ENCODE measurements at places on chromosomes 12 and 14. TPM values are rescaled to one million over a fixed set of nuclear protein-coding genes. Genes with fewer than 3 reads are reported as not detected.

- no peak for DNase-seq
Observed at GRCh38 chr14:35512765-35513164, 21.2 kb upstream of the INSM2 start.

DNA sequence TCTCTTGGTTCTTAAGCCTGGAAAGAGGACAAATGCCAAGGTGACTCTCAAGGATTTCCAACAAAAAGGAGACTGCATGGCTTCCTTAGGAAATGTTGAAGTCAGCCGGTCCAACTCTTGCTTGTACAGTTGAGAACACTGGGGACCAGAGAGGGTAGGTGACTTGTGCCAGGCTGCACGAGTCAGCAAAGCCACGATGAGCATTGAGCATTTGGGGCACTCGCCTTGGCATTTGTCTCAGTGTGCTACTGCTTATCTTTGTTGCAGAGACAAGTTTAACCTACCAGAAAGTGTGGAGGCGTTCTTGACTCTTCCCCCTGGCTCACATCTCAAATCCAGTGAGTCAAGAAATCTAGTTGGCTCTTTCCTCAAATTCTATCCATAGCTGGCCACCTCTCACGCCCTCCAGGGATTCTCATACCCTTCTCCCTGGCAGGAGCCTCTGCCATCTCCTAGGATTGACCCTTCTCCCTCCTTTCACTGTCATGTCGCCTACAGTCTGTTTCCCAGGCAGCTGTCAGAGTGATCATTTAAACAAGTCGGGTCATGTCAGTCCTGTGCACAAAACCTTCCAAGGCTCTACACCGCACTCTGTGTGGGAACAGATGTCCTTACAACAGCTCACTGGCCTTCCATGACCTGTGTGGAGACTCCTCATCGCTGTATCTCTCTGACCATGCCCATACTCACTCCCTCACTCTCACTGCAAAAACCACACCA, 17.2 kb upstream of the KRT83 start:
- DNase-seq = no peak

The HOXC4 gene
- total RNA-seq = not detected

DNA sequence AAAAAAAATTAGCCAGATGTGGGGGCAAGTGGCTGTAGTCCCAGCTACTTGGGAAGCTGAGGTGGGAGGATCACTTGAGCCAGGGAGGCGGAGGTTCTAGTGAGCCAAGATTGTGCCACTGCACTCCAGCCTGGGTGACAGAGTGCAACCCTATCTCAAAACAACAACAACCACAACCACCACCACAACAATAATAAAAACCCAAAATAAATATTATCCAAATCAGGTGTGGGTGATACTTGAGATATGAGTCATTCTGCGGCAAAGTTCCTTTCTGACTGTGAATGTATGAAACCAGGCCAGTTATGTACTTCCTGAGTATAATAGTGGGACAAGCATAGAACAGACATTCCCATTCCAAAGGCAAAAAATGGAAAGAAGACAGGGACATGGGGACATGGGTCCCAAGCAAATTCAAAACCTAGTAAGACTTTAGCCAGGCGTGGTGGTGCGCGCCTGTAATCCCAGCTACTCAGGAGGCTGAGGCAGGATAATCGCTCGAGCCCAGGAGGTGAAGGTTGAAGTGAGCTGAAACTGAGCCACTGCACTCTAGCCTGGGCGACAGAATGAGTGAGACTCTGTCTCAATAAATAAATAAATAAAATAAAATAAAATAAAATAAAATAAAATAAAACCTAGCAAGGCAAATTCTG, 9.7 kb upstream of the ERC1 start:
- no peak for DNase-seq

The GSC gene
- total RNA-seq = not detected

GRCh38 chr12:31238764-31239387, 87.1 kb downstream of the SINHCAF start:
- DNase-seq = no peak

DNA sequence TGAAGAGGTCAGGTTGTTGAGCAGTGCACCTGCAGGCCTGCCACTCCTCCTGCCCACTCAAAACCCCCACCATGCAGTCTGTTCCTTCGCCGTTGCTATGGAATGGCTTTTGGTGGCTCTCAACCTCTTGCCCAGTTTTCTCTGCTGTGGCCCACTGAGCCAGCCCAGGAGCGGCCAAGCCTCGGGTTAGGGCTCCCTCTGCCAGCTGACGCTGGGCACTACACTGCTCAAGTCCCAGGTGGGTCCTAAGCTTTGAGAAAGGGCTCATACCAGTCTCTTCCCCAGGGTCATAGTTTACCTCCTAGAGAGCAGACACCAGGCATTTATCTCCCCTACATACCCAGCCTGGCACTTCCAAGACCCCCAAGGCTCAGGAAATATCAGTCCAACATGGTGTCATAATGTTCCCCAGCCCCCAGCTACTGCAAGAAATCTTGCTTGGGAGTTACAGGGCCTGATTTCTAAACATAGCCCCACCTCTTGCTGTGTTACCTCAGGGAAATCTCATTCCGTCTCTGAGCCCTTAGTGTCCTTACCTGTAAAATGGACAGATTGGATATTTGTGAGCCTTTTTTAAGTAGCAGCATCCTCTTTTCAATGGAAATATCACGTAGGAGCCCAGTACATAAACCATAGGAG, 59.4 kb downstream of the TSPAN11 start:
- peak; percentile 74 for DNase-seq

- DNase-seq = no peak
Observed at GRCh38 chr12:5694759-5695409, 250.2 kb downstream of the ANO2 start.

DNA sequence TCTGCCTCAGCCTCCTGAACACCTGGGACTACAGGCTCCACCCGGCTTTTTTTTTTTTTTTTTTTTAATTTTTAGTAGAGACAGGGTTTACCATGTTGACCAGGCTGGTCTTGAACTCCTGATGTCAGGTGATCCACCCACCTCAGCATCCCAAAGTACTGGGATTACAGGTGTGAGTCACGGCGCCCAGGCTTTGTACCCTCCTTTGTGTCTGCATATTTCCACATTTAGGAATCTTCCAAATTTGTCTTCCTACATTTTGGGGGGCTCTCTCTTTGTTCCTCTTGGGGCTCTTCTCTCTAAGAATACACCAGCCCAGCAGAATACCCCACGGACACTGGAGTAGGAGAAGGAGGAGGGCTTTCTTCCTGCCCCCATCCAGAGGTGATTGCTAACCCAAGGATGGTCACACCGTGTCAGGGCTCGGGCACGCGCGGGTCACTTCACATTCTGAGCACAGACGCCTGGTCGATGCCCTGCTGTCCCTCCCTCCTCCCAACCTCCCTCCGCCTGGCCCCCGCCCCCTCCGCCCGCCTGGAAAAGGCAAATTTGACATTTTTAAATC, 2.1 kb upstream of the DNAJC22 start:
- DNase-seq = no peak

Data from dorsolateral prefrontal cortex (tissue), 122 donors.